Left lung (tissue), 14 donors: ENCODE measurements at places on chromosomes 11 and 22. TPM values are rescaled to one million over a fixed set of nuclear protein-coding genes. Genes with fewer than 3 reads are reported as not detected.
A peak's percentile ranks its signal among the peaks of the same experiment; 100 is the strongest.

The DSCAML1 gene
- 1.2 TPM for polyA plus RNA-seq

- no peak for DNase-seq
Measured at GRCh38 chr11:129598378-129598777, 217.3 kb upstream of the TMEM45B start.

GRCh38 chr11:61687420-61687819 is 7.2 kb downstream of the DAGLA start:
- DNase-seq = no peak

DNA sequence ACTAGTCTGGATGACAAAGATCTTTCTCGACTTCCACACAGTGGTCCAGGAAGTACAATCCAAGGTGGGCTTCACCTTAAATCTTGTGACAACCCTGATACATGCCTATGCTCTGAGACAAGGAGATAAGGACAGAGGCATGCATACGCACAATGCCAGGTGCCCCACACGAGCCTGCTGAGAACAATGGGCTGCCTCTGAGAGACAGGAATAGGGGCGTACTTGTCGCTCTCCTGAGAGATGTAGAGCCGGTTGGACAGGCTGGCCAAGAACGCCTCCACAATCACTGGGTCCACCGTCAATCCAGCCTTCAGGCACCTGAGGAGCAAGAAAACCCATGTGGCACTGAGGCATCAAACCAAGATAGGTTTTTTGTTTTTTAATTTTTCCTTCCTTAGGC is 25.5 kb downstream of the SERPIND1 start:
- no peak for DNase-seq

- DNase-seq = no peak
Measured at GRCh38 chr11:82874646-82875523, 25.3 kb downstream of the PRCP start.

DNA sequence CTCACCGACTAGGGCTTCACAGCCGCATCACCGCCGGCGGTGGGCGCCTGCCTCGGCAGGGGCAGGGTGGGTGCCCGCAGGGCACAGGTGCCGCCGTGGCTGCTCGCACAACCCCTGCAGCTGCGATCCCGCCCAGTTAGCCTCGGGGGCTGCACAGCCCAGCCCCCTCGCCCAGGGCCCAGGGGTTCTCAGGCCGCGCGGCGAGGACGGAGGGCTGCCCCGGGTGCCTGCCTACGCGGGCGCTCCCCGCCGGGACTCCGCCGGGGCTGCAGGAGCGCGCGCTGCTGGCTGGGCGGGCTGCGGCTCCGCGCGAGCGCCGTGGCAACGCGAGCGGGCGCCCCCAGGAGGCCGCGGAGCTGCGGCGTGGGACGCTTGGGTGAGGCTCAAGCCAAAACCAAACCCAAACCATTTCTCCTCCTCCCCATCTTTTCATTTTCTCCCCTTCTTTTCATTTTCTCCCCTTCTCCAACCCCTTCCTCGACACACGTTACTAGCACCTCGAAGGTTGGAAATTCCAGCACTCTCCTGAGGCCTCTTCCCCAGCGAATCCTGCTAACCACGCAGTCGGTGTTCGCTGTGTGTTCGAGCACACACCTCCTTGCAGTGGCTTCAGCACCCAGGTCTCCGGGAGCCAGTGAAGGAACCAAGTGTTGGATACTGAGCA is at the start of gene MICAL3:
MICAL3 (minus strand) TSS at position 286 of the 664 bp plus-strand sequence. CDS start 117,749 bp downstream, outside the sequence.
- DNase-seq = no peak

The LUZP2 gene
- polyA plus RNA-seq = 4.1 TPM

The KCNE3 gene
- 9.7 TPM for polyA plus RNA-seq

The BIRC3 gene
- 5.0 TPM for polyA plus RNA-seq

- DNase-seq = no peak
Measured at GRCh38 chr11:94519478-94520084, 7.3 kb downstream of the C11orf97 start.

- no peak for DNase-seq
Measured at GRCh38 chr11:12901272-12901671, 107.8 kb upstream of the RASSF10 start.

DNA sequence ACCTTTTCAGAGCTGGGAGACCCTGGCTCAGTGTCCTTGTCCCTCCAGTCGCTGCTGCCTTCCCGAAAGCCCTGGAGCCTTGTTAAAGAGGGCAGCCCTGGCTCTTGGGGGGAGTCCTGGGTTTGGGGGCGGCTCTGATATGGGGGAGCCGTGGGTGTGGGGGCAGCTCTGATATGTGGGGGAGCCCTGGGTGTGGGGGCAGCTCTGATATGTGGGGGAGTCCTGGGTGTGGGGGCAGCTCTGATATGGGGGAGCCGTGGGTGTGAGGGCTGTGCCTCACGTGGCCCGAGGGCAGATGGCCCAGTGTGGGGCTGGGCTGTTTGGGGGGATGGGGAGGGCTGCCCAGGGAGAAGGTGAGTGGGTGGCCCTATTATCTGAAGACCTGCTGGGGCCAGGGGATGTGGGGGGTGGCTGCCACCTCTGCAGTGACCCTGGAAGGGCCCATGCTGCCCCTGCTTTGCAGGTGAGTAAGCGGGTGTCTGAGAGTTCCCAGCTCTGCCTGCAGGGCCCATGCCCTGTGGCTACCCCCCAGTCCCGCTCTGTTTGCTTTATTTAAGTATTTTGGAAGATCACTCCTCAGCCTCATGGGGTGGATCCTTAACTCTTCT is 30.9 kb upstream of the GRAMD4 start:
- DNase-seq = no peak

DNA sequence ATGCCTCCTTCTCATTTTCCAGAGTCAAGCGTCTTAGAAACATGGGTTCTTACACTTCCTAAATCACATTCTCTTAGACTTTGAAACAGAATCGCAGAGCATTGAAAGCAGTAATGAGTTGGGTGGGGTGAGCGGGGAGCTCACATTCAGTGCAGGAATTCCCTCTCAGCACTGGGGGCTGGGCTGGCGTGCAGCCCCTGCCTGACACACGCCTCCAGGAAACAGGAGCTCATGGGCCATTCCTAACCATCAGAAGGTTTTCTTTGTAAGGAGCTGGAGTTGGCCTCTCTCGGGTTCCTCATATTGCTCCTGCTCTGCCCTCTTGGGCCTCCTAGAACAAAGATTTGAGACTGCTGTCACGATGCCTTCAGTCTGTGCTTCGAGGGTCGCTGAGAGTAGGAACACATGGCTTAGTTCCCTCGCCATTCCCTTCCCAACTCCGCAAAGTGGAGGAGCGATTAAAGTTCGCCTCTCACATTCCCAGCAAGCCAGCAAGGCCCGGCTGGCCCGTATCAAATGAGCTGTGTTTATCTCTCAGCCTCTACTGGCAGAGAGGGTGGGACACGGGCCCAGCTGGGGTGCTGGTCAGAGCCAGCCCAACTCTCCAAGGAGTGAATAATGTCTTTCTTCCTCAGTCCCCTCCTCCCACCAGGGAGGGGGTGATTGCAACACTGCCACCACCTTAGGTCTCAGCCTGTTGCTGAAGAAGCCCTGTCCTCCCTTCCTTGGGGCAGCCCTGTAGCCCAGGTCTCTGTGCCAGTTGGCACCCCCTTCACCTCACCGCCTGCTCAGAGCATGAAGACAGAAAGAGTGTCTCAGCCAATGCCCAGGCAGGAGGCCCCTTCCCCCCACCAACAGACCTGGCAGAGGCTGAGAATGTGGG is 10.4 kb downstream of the CHRDL2 start:
- DNase-seq = peak; percentile 46

GRCh38 chr11:69292221-69292648 is 1.7 kb upstream of the MYEOV start:
- DNase-seq = no peak

GRCh38 chr11:69870766-69871165 is 51.5 kb upstream of the FGF3 start:
- no peak for DNase-seq

DNA sequence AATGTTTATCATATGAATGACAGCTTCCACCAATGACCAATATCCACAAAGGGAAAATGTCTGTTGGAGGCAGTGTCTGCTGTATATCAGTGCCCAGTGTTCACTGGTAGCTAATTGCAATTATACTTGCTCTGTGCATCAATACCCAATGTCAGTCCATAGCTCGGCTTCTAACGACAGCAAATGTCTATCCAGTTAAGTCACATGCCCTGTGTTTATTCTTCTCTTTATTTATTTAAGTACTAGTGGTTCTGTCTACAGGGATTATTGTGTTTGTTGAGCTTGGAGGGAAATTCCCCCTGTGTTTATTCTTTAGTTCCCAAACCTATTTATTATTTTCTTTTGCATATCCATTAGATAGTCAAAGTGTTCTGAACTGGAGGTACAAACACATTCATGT is 18.6 kb downstream of the TSKU start:
- no peak for DNase-seq

DNA sequence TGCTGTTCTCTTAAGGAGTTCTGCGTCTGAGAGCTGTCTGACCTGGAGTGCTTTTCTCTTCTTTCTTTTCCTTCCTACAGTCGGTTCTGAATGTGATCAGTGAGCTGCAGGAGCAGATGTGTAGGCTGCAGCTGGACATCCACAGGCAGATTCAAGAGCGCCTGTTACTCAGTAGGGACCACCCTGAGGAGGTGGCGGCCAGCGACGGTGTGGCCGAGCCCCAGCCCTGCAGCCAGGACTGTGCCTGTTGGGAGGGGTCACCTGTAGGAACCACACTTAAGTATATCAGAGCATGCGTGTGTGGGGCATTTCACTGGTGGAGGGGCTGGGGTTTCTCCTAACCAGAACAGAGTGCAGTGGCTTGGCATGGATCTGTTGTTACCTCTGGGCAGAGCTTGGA is 56.3 kb downstream of the CYB5R2 start:
- DNase-seq = no peak

DNA sequence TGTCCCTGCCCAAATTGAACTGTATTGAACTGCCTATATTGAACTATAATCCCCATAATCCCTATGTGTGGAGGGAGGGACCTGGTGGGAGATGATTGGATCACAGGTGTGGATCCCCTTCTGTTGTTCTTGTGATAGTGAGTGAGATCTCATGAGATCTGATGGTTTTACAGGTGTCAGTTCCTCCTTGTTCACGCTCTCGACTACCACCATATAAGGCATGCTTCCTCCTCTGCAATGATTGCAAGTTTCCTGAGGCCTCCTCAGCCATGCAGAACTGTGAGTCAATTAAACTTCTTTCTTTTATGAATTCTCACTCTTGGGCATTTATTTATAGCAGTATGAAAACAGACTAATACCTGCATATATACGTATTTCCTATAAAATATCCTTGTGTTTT is 206.5 kb upstream of the PDGFD start:
- DNase-seq = no peak

The TRIM49 gene
- not detected for polyA plus RNA-seq

The KCNJ5 gene
- polyA plus RNA-seq = 11.4 TPM

DNA sequence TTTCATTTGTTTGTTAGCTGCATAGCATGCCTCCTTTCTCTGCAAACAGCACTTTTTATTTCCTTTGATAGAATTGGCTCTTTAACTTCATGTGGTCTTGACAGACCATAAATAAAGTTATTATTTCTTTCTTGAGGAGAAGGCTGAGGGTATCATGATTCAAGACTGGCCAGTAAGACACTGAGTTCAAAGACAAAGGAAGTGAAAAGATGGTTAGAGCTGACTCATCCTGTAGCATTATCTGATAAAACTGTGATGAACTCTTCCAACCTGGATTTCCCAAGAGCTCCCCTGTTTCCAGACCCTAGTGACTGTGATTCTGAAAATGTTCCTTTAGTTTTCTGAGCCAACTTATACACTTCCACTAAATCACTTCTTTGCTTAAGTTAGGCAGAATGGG is 179.3 kb upstream of the FAT3 start:
- DNase-seq = no peak

DNA sequence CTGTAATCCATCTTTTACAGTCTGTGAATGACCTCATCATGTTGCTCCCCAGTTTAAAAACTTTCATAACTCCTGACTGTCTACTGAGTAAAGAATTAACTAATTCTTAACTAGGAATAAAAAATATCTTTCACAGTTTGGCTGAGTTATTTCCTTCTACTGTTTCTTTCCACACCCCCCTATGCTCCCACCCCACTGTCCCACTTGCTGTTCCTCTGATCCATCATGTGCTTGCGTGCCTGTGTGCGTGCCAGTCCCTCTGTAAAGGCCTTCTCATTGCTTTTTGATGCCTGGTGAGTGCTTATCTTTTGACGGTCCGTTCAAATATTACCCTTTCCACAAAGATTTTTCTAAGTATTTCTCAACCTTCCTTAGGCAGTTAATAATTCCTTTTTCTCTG is 55.6 kb downstream of the ATG16L2 start:
- DNase-seq = no peak

- no peak for DNase-seq
Measured at GRCh38 chr11:22225190-22225589, 32.3 kb downstream of the ANO5 start.

- no peak for DNase-seq
Measured at GRCh38 chr11:117201658-117202305, 2.6 kb downstream of the TAGLN start.

GRCh38 chr11:80031014-80031600 is 590.3 kb upstream of the TENM4 start:
- no peak for DNase-seq
